ENCODE measurements at places on chromosomes 5 and 9.

GRCh38 chr5:51686622-51687021 lies 303.4 kb downstream of the ISL1 start:
- no peak for DNase-seq

DNA sequence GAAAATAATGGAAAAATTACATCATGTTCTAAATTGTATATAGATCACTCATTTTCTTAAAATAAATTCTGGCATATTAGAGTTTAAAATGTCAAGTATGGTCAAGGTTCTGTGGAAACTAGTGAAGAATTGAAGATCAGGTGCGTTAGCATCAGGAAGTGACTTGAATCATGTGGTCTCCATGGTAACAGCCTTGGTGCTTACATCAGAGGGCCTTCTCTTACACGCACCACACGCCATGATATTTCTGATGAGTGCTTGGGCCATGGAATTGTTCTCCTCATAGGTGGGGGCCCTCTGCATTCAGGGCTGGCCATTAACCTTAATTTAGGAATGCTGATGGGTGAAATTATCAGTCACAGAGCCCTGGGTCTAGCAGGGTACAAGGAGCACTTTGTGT lies 288.1 kb upstream of the EFNA5 start:
- DNase-seq = no peak

DNA sequence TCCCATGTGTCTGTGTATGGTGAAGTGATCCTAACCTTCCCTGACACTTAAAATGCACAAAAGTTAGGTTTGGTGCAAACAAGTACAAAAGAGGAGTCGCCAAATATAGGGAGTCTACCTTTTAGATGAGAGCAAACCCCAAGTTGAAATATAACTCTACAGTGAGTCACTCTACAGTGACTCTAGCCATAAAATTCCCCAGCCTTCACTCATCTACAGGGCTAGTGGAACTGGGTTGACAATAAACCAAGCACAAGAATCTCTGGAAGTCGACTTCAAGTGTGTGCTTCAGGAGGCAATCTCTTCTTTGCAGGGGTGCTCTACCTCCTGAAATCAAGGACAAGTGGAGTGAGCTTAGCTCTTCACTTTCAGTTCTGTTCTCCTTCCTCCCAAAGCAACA lies 3.3 kb downstream of the SHISAL2B start:
- no peak for DNase-seq

GRCh38 chr5:158811921-158812320 lies 287.8 kb downstream of the EBF1 start:
- DNase-seq = no peak

GRCh38 chr9:36153746-36154145 lies 15.4 kb upstream of the CCIN start:
- no peak for DNase-seq

DNA sequence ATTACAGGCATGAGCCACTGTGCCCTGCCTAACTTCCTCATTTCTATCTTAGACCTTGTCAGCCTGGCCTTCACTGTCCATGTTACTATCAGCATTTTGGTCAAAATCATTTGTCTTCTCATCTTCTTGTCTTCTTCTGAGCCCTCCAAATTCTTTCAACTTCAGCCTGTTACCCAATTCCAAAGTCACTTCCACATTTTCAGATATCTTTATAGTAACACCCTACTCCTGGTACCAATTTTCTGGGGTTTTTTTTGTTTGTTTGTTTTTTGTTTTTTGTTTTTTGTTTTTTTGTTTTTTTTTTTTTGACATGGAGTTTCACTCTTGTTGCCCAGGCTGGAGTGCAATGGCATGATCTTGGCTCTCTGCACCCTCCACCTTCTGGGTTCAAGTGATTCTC lies 90.3 kb upstream of the LARP1 start:
- no peak for DNase-seq

- peak; percentile 75 for DNase-seq
Measured at GRCh38 chr9:76905791-76906646, at the start of gene PRUNE2. Gene PRUNE2, minus strand, starts transcription at chr9:76906114. Its CDS starts 151 bp downstream, at chr9:76905963.
